ENCODE measurements at places on chromosomes 3 and 15.

DNA sequence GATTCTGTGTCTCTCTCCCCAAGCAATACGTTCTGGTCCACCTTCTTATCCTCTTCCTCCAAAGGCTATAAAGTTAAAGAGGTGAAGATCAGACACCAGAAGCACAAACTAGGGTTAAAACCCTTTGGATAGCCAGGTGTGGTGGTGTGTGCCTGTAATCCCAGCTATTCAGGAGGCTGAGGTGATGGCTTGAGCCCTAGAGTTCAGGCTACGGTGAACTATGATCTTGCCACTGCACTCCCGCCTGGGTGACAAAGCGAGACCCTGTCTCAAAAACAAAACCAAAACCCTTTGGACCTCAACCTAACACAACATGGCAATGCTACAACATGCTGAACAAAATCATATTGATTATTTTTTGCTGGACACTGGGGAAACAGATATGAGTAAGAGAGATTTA is 43.2 kb downstream of the MSL2 start:
- DNase-seq: no peak

DNA sequence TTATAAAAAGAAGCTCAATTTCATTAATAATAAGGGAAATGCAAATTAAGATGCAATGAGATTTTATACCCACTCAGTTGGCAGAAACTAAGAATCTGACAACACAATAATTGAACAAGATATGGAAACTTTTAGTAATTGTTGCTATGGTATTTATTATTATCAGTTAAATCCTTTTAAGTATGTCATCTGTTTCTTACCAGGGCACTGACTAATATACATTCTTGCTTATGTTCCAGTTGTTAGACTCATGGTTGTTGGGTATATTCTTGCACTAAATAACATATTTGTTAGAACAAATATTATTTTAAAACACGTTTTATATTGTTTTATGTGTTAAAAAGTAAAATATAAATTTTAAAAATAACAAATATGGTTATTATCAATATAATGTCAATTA is 690.3 kb downstream of the MECOM start:
- DNase-seq: no peak

- DNase-seq: no peak
These were observed 539.8 kb downstream of the FGF12 start for GRCh38 chr3:192187485-192188051.

DNA sequence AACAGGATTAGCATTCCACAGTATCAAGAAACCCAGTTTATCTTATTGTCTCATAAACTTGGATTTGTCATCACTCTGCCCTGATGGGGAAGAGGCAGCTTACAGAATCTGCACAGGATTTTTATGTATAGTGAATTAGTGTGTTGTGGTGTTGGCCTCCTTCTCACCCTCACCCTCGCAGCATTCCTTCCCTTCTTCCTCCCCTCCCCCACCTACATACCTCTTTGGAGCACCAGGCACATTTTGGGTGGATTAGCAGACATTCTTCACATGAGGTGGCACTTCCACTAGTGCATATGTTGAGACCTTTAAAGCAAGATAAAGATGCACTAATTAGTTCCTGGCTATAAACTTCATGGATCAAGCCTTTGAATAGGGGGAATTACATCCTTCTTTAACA is 13.9 kb downstream of the ITGB5 start:
- peak; percentile 17 for DNase-seq

DNA sequence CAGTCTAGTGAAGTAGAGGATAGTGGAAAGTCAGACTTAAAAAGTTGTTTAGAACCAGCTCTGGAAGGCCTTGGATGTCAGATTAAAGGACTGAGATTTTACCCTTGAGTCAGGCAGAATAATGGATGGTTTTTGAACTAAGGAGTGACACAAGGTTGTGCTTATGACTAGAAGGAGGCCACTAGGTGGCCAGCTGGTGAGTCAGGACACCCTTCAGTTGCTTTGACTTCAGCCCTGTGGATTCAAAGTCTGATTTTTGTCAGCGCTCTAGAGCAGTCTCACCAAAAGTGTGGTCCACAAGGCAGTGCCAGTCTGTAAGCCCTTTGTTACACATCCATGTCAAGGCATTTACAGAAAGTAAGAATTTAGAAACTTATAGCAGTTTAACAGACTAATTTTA is 3.8 kb upstream of the GABPB1 start:
- peak; percentile 36 for DNase-seq

DNA sequence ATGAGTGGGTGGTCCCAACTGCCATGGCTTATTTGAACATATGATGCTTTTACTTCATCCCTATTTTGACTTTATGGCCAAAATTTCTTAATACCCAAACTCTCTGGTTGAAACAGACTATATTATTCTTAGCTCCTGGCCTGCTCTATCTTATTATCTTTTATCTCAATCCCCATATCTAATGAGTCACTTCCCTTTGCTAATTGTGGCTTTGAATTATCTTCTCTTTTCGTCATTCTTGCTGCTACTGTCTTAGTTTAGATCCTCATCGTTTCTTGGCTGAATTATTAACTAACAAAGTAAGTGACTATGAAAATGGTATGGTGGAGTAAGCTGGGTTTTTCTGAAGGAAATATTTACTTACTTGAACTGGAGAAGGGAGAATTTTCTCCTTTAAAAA is 28.2 kb upstream of the DNAJC19 start:
- DNase-seq: no peak

DNA sequence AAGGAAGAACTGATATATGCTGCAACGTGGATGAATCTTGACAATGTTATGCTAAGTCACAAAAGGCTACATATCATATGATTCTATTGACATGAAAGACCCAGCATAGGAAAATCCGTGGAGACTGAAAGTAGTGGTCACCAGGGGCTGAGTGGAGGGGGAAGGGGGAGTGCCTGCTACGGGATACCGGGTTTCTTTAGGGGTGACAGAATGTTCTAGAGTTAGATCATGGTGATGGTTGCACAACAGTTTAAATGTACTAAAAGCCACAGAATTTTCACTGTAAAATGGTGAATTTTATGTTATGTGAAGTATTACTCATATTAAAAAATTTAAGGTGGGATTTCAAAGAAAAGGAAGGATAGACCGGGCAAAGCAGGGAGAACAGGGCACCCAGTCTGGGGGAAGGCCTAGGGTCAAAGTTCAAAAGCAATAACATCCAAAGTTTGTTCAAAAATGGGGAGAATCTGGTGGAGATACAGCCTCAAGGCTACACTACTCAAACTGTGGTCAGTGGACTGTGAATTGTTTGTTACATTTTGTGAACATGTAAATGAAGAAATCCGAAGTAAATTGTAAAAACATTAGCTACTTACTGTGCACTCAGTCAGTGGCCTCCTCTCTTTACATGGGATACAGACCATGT is 74.2 kb upstream of the FNDC3B start:
- no peak for DNase-seq

GRCh38 chr15:42759093-42759492 is 22.2 kb upstream of the CDAN1 start:
- no peak for DNase-seq

GRCh38 chr3:13145131-13145825 is 72.0 kb upstream of the IQSEC1 start:
- DNase-seq: no peak

DNA sequence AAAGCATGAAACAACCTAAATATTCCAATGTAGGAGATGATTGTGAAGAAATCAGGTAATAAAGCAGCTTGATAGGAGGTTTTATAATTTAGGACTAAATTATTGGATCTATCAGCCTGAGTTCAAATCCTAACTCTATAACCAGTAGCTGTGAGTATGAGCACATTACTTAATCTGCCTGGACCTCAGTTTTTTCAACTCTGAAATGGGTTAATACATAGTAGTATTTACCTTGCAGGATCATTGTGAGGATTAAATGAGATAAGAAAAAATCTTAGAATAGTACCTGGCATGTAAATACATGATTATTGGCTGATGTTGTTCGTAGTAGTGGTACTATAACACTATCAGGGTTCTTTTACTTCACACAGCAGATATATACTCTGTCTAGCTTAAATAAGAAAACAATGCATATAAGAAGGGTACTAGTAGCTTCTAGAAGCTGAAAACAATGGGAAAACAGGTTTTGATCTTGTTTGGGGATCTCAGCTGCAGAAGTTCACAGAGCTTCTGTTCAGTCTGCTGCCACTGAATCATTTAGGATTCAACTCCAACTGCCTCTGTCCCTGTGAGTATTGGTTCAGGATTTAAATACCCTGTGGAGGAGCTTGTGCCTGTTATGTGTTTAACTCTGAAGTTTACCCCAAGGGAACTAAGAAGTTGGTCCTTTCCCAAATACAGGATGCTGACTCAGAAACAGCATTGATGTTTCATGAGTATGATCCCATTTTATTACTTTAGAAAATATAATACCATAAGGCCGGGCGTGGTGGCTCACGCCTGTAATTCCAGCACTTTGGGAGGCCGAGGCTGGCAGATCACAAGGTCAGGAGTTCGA is 34.2 kb downstream of the KAT2B start:
- DNase-seq: peak; percentile 11

DNA sequence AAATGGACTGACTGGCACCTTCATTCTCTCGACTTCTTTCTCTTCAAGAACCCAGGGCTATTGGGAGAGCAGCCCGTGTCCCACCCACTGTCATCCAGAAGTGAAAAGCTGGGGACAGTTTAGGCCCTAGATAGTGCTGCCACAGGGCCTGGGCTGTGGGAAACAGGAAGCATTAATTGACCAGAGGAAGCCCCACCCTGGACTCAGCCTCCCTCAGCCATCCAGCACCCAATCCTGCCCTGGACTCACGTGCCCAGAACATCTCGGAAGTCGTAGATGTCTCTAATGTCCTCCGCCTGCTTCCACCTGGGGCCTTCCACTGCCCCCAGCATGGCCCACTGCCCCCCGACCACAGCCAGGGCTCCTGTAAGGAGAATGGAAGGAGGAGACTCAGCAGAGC is 2.3 kb downstream of the CAMK1 start:
- no peak for DNase-seq

- DNase-seq: no peak
These were observed 142.1 kb upstream of the CHRM5 start for GRCh38 chr15:33826201-33826600.

DNA sequence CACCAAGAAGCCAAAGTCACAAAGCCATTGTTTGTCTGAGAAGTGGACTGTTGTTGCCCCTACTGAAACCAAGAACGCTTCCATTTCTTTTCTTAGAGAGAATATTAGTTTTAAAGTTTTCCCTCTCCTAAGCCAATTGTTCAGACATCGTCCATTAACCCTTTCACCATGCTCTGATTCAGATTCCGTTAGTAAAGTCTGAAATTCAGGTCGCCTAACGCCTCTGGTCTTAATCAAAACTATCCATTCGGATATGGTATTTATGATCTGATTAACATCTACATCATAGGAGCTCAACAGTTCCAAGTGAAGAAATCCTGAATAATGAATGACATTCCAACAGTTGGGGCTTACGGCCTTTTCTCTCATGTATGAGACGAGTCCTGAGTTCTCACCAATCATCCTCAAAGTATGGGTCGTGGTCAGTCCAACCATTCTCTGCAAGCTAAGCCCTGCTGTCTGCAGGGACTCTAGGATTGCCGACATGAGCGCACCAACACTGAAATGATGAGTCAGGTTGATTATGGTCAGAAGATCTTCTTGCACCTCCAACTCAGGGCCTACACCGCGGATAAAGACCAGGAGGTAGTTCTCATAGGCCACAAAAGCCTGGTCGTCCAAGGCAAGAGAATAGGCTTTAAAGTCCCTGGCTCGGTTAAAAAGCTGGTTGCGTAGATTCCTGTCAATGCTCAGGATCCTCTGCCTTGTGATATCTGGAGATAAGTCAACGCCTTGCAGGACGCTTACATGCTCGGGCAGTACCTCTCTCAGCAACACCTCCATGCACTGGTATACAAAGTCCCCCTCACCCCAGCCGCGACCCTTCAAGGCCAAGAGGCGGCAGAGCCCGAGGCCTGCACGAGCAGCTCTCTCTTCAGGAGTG is 767 bp downstream of the EPM2AIP1 start:
- DNase-seq: peak; percentile 22

- DNase-seq: no peak
These were observed 193.0 kb upstream of the THRB start for GRCh38 chr3:24687671-24688070.

DNA sequence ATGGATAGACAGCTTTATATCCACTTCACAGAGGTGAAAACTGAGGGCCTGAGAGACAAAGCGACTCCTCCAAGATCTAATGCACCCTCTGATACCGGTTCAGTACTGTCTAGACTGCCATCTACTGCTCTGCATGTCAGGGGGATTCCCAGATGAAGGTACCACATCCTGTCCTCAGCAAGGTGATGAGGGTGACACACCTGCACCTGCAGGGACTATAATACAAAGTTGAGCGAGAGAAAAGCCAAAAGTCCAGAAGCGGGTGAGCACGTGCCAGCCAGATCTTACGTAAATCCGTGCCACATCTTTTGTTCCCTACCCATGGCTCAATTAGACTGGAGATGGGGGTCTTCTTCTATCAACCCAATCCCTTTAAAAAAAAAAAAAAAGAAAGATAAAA is 32.4 kb upstream of the HES1 start:
- no peak for DNase-seq

- DNase-seq: no peak
These were observed 23.8 kb upstream of the TCF12 start for GRCh38 chr15:56894601-56895000.

DNA sequence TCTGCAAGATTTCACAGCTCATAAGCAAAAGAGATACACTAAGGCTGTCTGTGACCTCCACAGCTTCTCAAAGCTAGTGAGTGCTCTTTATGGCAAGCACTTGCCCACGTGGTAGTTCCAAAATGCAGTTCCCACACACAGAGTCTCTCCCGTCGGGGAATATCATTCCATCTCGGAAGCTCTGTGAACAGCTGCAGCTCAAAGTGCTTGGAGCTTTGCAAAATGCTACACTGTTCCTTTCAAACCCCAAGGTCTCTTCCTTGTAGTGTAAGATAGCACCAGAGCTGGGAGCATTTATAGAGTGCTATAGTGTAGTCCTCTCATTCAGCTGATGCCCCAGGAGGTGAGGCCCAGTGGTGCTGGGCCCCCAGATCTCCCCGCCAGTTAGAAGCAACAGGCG is 36.1 kb downstream of the ST6GAL1 start:
- no peak for DNase-seq

GRCh38 chr3:50299929-50300680 is 900 bp upstream of the HYAL3 start:
- peak; percentile 22 for DNase-seq

DNA sequence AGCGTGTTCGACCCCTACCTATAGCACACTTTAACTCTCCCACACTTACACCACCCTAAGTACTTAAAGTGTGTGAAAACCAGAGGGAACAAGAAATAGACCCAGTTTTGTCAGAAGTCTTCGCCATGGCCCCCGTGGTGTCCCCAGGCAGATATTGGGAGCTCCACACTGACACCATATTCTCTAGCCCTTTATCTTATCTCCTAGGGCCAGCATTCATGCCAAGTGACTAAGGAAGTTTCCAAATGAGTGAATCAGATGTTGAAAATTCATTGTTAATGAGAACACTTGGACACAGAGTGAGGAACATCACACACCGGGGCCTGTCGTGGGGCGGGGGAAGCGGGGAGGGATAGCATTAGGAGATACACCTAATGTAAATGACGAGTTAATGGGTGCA is 31.8 kb downstream of the P3H2 start:
- DNase-seq: no peak

- no peak for DNase-seq
These were observed 30.9 kb downstream of the GOLM2 start for GRCh38 chr15:44319385-44319784.

- DNase-seq: peak; percentile 21
These were observed 31.7 kb downstream of the SPINK8 start for GRCh38 chr3:48301800-48302166.
